Neural crest cell (in vitro differentiated cells): ENCODE measurements at places on chromosomes 13 and 19.

GRCh38 chr19:32877323-32877912, 7.9 kb upstream of the SLC7A9 start:
- no peak for DNase-seq
- H3K4me3 ChIP-seq: no peak overlapping the region
- H3K27me3 ChIP-seq: no peaks in the 10 kb centered on the region
- H3K4me1 ChIP-seq: no peaks in the 10 kb centered on the region

DNA sequence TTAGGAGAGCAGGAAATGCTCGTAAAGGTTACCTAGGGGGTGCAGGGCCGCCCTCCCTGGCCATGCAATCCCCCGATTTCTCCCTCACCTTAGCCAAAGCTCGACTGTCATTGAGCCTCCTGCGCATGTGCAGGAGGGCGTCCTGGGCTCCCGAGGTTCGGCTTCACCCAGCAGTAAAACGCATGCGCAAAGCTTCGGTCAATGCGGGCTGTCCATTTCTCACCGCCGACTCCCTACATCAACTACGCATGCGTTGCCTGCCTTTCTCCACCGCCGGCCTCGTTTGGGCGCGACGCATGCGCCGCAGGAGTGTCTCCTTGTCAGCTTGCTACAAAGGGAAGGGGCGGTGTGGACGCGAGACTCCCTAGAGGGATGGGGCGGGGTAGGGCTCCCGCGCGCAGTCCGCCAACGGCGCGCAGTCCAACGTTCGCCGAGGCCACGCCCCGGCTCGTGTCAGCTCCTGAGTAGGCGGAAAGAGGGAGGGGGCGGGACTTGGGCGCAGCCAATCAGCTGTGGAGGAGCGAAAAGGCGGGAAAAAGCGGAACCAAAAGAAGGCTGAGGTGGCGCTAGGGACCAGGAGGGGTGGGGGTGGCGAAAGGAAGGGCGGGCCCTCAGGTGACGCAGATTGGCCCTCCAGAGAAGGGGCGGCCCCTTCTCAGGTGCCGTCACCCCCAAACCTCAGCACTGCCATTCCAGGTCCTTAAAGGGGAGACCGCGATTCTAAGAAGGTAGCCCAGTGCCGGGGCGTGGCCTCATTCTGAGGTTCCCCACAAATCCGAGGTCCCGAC, at the start of the genes SYNGR4 and TMEM143:
TSS of gene SYNGR4 (plus strand) at position 558 of the 788 bp plus-strand sequence. CDS start 1,476 bp downstream, outside the sequence.
TSS of gene TMEM143 (minus strand) at position 131 of the 788 bp plus-strand sequence. CDS start at position 111, 20 bp downstream.
- peak within 1 kb of the TSS; percentile 88 for H3K4me3 ChIP-seq
- no peaks in the 10 kb centered on the region for H3K36me3 ChIP-seq
- H3K4me1 ChIP-seq: peaks cover 12% of the 10 kb centered on the region
- peaks cover 3% of the 10 kb centered on the region for H3K27me3 ChIP-seq

GRCh38 chr13:27006519-27007161, 165.0 kb downstream of the USP12 start:
- no peaks in the 10 kb centered on the region for H3K36me3 ChIP-seq
- no peak overlapping the region for H3K27ac ChIP-seq
- DNase-seq: no peak
- H3K4me1 ChIP-seq: peaks cover 7% of the 10 kb centered on the region
- peak overlapping the region; percentile 31 for H3K4me3 ChIP-seq
- peaks cover 70% of the 10 kb centered on the region for H3K27me3 ChIP-seq

- H3K4me1 ChIP-seq: peaks cover 7% of the 10 kb centered on the region
- no peaks in the 10 kb centered on the region for H3K27me3 ChIP-seq
- peak overlapping the region; percentile 27 for H3K4me3 ChIP-seq
- no peak for DNase-seq
- no peak overlapping the region for H3K27ac ChIP-seq
- H3K36me3 ChIP-seq: no peaks in the 10 kb centered on the region
Observed at GRCh38 chr19:6358003-6358402, 3.3 kb upstream of the CLPP start.

DNA sequence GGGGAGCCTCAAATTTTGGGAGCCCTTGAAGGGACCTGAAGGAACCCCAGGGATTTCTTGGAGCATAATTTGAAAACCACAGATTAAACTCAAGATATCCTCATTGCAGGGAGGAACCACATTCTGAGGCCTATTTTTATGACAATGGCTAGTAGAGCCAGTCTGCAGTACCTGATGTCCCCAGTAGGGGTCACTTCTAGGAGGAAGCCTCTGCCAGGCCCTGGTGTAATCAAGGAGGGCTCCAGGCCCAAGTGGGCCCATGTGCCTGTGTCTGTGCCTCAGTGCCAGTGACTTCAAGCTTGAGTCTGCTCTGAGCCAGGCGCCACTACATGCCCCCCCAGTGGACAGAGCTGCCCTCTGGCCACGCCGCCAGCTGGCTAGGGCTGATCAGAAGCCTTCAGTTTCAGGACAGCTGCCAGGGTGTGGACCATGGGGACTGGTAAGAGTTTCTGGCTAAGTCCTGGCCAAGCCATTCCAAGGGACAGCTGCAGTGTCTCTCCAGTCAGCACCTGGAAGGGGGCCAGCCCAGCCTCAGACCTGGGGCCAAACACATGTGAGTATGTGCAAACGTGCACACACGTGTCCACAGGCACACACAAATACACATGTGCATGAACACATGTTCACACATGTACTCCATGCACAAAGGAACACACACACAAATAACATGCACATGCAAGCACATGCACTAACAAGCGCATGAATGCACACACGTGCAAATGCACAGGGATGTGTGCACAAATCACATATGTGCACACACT, 20.5 kb upstream of the SLC7A10 start:
- no peak overlapping the region for H3K4me3 ChIP-seq
- H3K4me1 ChIP-seq: no peaks in the 10 kb centered on the region
- no peak for DNase-seq
- no peak overlapping the region for H3K27ac ChIP-seq

DNA sequence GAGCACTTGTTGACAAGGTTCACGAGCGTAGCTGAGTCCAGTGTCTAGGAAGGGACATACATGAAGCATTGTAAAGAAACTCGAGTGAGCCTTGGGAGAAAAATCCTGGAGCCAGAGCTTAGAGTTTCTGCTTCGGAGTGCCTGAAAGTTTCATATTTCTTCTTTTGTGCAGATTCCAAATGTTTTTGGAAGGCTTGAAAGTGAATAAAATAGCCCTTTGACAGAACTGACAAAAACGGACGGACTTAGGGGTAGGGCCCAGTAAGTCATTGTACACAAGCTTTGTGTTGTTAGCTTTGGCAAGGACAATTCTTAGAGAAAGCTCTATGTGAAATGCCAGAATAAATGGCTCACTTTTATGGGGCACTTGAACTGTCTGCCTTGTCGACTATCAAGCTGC, 2.8 kb downstream of the RNF113B start:
- no peak for DNase-seq
- H3K36me3 ChIP-seq: peaks cover 10% of the 10 kb centered on the region
- H3K27ac ChIP-seq: no peak overlapping the region
- peaks cover 59% of the 10 kb centered on the region for H3K4me1 ChIP-seq
- H3K27me3 ChIP-seq: no peaks in the 10 kb centered on the region
